ENCODE measurements at places on chromosomes 5 and 9.

GRCh38 chr5:74556006-74556405 is 84.5 kb downstream of the ENC1 start:
- DNase-seq: no peak

GRCh38 chr5:150557509-150557872 is 49.6 kb downstream of the NDST1 start:
- DNase-seq: no peak

DNA sequence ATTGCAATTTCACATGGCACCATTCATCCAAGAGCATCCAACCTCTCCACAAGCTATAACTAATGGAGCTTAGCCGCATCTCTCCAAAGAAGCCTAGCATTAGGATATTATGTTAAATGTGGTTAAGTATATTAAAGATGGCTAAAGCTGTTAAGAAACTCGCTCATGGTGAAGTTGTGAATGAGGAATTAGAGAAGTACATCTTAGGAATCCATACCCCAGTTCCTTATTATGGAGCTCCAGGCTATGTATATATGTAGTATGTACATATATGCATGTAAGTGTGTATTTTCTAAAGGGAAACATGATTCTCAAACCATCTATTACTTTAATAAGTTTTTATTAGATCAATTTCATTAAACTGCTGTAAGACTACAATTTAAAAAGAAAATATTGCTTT is 26.4 kb downstream of the LURAP1L start:
- no peak for DNase-seq

DNA sequence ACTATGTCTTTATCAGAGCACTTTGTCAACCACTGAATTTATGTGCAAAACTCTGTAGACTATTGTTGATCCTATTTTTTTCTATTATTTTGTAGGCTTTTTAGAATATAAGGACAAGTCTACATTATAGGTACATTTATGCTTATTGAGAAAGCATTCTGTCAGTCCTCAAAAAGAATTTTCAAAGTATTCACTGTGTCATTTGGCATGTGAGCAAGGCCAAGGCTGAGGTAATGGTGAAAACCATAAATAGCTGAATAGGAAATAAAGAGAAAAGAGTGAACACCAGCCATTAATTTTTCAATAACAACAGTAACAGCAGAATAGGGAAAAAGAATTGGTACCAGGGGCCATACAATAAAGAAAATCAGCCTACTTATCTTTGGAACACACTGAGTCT is 21.0 kb downstream of the SKIC3 start:
- DNase-seq: no peak

GRCh38 chr5:61332358-61332749 is 296 bp downstream of the ZSWIM6 start:
- no peak for DNase-seq

DNA sequence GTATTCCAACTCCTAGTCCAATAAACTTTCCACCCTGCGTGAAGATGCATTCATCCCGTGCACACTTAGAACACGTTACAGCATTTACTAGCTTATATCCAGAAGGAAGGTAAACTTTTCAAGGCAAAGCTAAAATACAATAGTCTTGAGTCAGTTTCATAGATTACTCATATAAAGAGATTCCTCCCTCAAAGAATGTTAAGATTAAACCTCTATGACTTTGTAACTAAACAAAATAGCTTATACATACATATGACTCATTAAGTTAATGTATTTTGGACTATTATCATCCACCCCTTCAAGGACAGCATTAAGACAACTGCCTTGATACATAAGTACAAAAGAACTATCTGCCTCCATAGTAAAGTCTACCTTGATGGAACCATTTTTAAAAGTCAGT is 36.1 kb downstream of the TLE1 start:
- DNase-seq: peak; percentile 29

DNA sequence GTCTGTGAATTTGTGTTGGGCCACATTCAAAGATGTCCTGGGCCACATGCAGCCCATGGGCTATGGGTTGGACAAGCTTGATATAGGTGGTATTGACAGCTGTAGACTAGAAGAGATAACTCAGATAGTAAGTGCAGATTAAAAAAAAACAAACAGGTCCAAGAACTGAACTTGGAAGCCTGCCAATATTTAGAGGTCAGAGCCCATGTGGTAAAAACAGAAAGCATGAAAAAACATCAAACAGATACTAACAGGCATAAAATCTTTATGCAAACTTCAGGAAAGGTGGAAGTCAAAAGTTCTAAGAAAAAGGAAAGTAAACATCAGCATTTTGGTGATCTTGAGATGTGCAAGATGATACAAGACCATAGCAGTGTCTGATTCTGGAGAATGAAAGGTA is 155.1 kb upstream of the NR4A3 start:
- peak; percentile 3 for DNase-seq

DNA sequence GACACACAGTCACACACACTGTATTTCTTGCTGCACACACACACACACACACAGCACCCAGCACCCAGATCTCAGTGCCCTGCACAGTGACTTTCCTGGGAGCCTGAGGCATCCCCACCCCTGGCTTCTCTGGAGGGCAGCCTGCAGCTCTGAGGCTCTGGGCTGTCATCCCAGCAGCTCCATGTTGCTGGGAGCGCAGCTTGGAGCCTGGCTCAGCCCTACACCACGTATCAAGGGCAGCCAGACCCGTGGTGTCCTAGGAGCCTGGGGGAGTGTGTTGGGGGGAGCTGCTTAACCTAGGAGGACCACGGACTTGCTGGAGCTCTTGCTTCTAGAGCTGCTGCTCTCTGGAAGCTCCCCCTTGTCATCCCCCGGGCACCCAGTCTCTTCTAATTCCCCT is 5.2 kb downstream of the IER5L start:
- peak; percentile 51 for DNase-seq

- no peak for DNase-seq
These were observed 997.5 kb upstream of the CTNND2 start for GRCh38 chr5:12901696-12902095.

GRCh38 chr9:105979290-105979689 is 284.9 kb downstream of the TMEM38B start:
- no peak for DNase-seq

DNA sequence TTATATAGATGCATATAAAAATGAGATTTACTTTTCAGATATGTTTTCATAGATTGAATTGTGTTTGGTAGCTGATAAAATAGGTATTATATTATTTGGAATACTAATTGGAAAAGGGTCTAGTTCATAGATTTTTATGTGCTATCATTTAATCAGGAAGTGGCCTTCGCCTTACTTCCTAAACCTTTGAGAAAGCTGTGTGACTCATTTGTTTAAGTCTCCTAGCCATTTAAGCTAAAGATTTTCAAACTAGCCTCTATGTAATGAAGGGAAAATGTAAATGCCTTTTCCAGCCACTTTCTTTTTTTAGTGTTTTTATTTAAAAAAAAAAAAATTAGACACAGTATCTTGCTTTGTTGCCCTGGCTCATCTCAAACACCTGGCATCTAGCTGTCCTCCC is 97.5 kb downstream of the DMXL1 start:
- DNase-seq: no peak

GRCh38 chr9:133979273-133979920 is 12.7 kb downstream of the VAV2 start:
- peak; percentile 17 for DNase-seq

DNA sequence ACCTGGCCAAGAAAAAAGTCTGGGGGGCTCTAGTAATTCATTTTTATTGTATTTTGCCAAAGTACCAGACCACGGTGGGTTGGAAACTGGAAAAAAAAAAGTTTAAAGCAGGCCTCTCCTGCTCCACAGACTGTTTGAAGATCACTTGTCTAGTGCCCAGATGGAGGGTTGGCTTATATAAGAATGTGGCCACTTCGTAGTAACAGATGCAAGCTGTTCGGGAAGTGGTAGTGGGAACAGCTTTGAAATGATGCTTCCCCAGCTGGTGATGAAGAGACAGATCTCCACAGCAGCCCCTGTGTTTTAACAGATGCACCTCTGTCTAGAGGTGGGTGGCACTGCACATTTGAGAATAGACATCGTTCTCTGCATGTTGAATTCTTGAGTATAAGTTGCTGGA is 54.3 kb upstream of the DMRT3 start:
- DNase-seq: no peak
